A549 (cell line): ENCODE measurements at places on chromosomes 1 and 21. TPM values are rescaled to one million over a fixed set of nuclear protein-coding genes. Genes with fewer than 3 reads are reported as not detected.

- DNase-seq: peak; percentile 21
Observed at GRCh38 chr1:47436979-47437446, 831 bp upstream of the FOXD2 start.

DNA sequence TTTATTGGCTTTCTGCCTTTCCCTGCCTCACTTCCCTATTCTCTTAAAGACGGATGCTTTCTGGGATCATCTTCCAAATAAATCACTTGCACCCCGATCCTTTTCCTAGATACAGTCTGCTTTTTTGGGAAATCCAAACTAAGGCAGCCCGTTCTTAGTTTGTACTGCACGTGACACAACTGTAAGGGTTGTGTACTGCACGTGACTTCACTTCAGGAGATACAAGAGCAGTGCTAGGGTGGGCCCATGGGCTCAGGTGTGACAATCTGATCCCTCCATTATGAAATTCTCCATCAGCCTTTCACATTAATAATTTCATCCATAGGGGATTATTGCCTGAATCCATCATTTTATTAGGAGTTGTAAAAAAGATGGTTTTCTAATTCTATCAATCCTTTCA, 33.8 kb upstream of the SPOCD1 start:
- no peak for DNase-seq

DNA sequence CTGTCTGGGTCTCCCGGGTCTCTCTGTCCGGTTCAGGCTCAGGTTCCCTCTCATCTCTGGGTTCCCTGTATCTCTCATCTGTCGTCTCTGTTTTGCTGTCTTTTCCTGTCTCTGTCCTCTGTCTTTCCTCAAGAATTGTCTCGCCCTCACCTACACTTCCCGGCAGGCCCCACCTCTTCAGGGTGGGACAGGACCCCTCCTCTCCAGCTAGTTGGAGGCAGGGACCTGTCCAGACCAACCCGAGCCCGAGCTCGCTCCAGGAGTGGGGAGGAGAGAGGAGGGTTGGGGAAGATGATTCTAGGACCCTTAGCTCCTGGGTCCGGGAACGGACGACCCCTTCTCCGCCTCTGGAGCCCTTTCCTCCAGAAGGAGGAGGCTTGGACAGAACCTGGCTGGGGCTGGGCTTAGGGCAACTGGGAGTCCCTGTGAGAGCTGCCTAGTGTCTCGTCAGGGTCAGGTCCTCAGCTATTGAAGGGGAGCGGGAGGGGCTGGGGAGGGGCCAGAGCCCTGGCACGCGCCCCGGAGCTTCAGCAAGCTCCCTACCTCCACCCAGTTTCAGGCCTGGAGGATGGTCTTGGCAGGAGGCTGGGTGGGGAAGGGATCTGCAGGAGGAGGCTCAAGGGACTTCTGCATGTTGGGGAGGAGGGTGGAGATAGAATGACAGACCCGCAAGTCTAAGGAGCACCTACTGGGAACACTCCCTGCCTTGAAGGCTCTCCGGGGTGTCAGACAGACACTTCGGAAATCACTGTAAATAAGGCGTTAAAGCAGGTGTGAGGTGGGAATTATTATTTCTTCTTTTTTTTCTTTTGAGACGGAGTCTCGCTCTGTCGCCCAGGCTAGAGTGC, 26.3 kb upstream of the EPB41 start:
- DNase-seq: no peak

The PRKAA2 gene
- 2.8 to 3.8 TPM (median 3.5 TPM) in 3 replicates for polyA plus RNA-seq

- no peak for DNase-seq
Observed at GRCh38 chr21:35697321-35697808, 363.0 kb downstream of the SETD4 start.

DNA sequence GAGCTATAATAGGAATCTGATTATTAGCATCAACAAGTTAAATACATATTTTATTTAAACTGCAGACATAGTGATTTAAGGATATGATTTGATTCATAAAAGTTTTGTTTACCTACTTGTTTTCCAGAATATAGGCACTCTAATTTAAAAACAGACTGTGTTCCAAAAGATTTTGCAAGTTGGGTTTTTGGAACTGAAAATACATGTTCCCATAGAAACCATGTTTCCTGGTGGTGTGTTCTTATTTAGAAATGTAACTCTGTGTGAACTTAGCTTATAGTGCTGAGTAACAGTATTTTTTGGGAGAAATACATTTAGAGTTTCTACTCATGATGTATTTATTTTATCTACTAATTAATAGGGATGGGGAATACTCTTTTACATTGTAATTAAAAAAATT, 21.8 kb downstream of the USP25 start:
- DNase-seq: no peak

The ANKRD35 gene
- not detected in 3 replicates for polyA plus RNA-seq
